ENCODE measurements at places on chromosomes 11 and 22.

DNA sequence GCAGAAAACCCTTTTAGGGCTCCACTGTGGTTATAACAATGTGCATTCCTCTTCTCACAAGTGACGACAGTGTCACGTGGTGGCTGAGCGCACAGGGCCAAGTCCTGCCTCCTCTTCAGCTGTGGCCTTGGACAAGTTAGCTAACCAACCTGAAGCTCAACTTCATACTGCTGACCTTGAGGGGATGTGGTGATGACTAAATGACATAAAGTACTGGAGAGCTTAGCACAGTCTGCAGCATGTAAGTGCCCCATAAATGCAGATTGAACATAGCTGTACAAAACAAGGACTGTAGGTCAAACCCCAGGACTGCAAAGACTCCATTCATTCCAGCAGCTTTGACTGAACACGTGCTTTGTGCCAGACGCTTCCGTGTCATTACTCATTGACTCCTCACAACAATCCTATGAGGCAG is 20.1 kb upstream of the MRGPRX2 start:
- DNase-seq = no peak

- DNase-seq = no peak
Measured at GRCh38 chr22:20644071-20644642, 129.8 kb upstream of the SERPIND1 start.

GRCh38 chr11:34941688-34942087 is 25.3 kb downstream of the PDHX start:
- DNase-seq = no peak

DNA sequence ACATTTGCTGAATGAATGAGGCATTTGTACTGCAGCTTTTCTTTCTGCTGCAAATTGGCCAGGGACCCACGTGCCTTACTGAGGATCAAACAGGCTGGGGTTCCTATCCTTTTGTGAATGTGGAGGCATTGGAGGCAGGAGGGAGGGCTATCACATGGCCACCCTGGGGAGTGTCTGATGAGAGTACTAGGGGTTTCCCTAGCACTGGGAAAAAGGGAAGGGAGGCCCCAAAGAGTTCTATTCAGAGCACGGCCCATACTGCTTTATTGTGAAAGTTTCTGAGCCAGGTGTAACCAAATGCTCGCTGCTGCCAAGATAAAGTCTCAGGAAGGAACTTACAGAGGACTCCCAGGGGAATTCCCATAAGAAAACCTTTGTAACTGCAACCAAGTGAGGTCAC is 78.4 kb upstream of the ANO1 start:
- DNase-seq = no peak

DNA sequence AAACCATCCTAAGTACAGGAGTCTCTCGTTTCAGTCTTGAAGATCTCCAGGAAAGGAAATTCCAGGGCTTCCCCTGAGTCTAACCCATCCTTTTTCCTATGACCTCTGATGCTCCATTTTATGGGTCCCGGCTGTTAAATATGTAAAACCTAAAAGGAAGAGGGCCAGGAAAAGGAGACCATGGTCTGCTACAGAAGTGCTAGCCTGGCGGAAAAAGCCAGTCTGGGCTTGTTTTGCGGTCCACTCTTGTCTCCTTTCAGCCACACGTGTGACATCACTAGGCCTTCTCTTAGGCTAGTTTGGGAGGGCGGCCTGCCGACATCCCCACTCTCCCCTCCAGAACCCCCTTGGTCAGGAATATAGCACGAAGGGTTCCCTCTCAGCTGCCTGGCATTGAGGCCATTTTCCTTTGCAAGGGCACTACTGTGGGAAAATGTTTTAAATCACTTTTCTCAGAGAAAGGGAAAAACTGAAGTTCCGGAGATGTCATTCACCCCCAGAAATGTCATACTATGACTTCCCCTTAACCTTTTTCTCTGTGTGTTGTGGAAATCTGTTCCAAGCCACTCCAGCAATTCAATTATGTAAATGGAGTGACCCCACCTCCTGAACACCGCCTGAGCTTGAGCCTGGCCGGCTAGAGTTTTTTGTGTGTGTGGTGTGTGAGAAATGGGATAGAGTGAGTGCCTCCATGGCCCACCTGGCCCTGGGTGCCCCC is 86.9 kb downstream of the UBASH3B start:
- DNase-seq = no peak

DNA sequence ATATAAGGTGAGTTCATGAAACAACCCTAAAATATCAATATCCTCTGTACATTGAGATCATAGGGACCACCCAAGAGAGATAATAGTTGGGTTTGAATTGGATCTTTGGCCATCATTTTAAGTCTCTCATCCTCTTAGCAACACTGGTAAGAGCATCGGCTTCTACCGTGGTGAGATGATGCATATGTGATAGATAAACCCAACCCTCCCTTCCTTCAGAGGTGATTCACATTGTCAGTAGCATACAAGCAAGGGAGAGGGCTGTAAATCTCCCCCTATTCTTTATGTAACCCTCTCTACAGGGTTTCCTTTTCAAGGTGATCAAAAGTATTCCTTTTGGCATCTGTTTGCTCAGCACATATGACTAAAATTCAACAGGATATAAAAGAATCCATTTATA is 102.4 kb upstream of the MTMR2 start:
- DNase-seq = no peak

- no peak for DNase-seq
Measured at GRCh38 chr11:18235394-18236334, 938 bp downstream of the SAA4 start.

- no peak for DNase-seq
Measured at GRCh38 chr11:12174128-12174476, 63.7 kb downstream of the MICAL2 start.

- no peak for DNase-seq
Measured at GRCh38 chr11:34267417-34267816, 90.4 kb downstream of the ABTB2 start.

DNA sequence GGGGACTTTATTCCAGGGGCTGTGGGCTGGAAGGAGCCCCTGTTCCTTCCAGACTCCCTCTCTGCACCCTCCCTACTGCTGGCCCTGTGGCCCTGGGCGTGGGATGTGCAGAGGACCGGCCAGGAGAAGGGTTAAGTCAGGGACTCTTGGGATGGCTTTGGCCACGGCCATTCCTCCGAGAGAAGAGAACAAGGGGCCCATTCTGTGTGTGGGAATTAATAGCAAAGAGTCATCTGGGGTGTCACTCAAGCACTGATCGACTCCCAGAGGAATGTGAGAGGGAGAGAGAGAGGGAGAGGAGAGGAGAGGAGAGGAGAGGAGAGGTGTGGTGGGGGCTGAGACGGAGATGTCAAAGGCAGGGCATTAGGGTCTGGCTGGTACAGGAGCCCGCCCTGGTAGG is 14.2 kb upstream of the SOX10 start:
- DNase-seq = no peak

DNA sequence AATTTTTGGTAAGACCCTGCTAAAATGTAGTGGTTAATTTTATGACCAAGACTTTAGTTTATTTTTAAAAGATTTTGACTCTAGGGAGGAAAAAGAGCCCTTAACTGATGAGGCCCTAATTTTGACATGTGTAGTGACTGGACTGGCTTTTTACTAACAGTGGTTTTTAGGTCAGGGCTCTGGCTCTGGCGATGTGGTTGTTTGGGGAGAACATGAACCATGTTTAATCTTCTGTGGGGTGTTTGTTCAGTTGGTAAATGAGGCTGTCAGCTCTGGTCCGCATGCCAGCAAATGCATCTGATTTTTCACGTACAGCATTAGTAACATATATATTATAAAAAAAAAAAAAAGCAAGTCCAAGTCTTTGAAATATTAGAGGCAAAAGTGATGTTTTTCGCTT is 104.3 kb downstream of the EXT2 start:
- DNase-seq = no peak

DNA sequence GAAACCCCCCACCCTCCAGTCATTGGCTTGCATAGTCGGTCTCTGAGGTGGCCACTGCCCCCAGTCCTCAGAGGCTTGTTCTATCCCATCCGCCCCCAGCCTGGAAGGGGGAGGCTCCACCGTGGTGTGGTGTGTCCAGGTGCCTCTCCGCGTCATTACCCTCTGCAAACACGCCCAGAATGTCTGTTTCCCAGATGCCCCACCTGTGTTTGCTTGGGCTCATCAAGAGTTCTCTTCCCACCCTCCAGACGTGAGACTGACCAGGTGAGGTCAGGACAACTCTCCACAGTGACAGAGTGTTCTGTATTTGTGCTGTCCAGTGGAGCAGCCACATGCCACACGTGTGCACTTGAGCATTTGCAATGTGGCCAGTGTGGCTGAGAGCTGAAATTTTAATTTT is 24.9 kb downstream of the LRRC10B start:
- no peak for DNase-seq

DNA sequence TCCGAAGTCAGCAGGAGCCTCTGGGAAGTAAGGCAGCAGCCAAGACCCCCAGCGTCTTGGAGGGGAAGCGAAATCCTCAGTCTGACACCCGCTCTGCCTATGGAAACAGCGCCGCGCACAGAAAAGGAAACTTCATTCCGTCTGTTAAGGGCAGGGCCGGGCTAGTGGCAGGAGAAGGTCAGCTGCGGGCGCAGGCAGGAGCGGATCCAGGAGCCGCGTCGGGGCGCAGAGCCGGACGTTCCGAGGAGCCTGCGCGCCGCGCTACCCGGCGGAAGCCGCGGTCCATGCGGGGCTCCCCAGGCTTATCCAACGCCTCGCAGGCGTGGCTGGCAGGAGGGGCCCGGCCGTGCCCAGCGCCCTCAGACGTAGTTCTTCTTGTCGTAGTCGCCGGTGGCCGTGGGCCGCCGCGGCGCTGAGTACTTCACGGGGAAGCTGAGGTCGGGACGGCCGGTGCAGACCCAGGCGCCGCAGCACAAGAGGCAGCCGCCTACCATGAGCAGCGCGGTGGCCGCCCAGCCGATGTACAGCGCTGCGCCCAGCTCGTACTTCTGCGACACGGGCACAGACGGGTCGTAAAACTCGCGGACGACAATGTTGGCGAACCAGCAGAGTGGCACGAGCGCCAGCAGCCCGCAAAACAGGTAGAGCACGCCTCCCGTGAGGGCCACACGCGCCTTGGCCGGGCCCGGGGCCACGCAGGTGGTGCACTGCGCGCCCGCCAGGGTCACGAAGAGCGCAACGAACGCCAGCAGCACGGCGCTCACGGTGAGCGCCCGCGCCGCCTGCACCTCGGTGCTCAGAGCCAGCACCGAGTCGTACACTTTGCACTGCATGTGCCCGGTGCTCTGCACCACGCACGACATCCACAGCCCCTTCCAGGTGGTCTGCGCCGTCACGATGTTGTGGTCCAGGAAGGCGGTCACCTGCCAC is 705 bp downstream of the CLDN5 start:
- DNase-seq = no peak

DNA sequence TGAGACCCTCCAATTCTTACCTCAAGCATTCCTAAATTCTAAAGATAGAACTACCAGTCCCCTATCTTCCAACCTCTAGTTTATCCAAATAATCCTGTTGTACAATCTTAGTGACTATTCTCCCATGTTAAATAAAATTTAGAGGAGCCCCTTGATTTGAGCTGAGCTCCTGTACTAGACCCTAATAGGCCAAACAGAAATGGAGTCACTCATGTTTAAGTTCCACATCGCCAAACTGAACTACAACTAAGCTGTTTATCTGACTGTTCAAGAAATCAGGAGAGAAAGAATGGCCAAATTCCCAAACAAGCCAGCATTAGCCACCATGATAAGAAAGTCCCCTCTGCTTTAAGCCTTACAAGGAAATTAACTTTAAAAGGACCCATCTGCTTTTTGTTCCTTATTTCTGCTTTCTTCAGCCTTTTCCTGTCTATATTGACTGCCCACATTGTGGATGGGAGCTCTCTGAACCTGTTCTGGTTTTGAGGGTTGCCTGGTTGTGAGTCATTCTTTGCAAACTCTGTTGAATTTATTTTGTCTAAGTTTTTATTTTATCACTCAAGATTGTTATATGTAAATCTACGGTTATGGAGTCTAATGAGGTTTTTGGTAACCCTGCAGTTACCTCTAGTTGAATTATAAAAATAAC is 90.4 kb downstream of the TTC28 start:
- no peak for DNase-seq

DNA sequence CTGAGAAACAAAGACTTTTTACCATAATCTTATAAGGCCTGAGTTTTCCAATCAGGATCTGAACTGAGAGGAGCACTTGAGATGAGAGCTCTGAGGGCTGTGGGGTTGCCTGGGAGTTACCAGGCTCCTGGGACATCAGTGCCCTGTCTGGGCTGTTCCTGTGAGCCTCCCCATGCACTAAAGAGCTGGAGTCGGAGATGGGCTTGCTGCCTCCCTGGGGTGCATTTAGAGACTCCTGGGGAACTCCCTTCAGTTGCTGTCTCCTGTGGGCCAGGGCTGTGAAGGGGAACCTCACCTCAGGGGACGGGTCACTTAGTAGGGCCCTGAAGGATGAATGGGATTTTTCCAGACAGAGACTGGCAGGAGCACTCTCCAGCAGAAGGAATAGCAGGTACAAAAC is 33.3 kb downstream of the KCNC1 start:
- no peak for DNase-seq

DNA sequence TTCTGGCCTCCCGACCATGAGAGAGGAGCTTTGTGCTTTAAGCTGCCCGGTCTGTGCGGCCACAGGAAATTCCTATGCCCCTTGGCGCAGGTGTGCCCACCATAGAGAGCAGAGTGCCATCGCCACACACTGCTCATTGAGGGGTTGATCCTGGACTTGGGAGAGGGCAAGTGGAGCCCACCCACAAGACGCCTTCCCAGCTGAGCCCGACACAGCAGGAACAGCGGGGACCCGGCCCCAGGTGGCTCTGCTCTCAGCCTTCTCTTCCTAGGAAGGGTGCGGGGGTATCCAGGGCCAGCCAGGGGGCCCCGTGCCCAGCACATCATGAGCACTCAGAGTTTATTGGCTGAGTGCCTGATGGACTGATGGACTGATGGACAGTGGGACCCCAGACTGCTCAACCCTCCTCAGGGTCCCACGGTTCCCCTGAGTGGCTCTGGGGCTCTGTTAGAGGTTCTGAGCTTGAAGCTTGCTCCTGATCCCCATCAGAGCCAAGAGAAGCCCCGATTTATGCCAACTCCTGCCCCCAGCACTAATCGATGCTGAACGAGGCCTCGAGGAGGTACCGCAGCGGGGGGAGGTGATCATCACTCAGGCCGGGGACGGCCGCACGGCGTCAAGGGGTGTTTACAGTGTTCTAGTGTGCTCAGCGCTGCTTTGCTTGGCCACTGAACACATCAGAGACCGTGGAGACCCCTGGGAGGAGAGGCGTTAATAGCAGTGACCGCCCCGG is 13.5 kb upstream of the MRGPRD start:
- no peak for DNase-seq

- DNase-seq = no peak
Measured at GRCh38 chr11:75194147-75194546, 43.2 kb downstream of the SLCO2B1 start.

- DNase-seq = no peak
Measured at GRCh38 chr11:94740083-94741021, 27.8 kb upstream of the AMOTL1 start.

Measured in stimulated activated CD4-positive, alpha-beta T cell treated with anti-CD3 and anti-CD28 coated beads, Interleukin-15, amount 100 ng/mL, for 1 hour (primary cell).